Kidney glomerular epithelial cell (primary cell): ENCODE measurements at places on chromosomes 1 and 21.

DNA sequence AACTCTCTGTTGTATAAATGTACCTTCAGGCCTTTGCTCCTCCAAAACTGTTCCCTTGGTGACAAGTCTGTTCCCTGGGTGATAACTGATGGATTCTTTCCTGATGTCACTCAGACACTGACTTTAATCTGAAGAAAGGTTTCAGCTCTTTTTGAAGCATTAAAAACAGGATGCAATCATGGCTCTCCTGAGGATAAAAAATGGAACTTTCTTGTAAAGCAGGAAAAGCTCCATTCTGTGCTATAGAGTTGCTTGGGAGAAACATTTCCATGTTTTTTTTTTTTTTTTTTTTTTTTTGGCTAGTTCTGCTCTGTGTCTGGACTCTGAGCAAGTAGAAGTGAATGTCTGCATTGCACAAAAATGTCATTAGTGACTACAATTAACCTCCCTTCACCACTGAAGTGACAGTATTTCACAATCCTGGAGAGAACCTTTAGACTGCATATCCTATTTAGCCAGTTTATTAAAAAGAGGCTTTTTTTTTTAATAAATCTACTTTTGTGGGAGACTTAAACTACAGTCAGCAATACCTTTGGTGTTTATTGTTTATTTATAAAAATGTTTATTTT, 101.7 kb upstream of the PRMT6 start:
- no peak for DNase-seq

- DNase-seq, result no peak
Observed at GRCh38 chr1:2553871-2554620, 2.1 kb upstream of the TNFRSF14 start.

GRCh38 chr1:167429612-167430011, 88.7 kb downstream of the CD247 start:
- DNase-seq, result no peak

DNA sequence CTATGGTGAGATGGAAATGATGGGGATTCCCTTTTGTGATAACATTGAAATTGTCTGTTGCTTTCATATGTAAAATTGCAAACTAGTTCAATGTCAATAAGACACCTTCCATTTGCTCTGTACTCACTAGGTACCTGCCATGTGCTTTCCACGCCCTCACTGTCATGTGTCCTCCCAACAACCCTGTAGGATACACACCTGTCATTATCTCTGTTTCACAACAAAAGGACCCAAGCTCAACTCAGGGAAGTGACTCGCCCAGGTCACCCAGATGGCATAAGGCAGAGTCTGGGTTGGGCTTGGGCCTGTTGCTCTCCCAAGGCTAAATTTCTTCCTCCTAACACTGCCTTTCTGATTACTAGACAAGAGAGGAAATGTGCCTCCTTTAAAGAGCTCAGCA, 45.3 kb upstream of the MCOLN3 start:
- DNase-seq, result no peak

- DNase-seq, result no peak
Observed at GRCh38 chr1:15283526-15283925, 36.5 kb downstream of the FHAD1 start.

GRCh38 chr1:201356701-201357100, 20.8 kb downstream of the TNNT2 start:
- no peak for DNase-seq

GRCh38 chr21:32312976-32313375, 14.3 kb downstream of the MRAP start:
- DNase-seq, result no peak

- no peak for DNase-seq
Observed at GRCh38 chr1:2411801-2412394, 466 bp downstream of the PEX10 start.

GRCh38 chr1:214864896-214865688, 217.4 kb upstream of the KCNK2 start:
- DNase-seq, result peak; percentile 10

- no peak for DNase-seq
Observed at GRCh38 chr1:110556471-110556807, 37.5 kb upstream of the KCNA10 start.

GRCh38 chr1:156074661-156075060, 7.6 kb downstream of the MEX3A start:
- DNase-seq, result no peak

DNA sequence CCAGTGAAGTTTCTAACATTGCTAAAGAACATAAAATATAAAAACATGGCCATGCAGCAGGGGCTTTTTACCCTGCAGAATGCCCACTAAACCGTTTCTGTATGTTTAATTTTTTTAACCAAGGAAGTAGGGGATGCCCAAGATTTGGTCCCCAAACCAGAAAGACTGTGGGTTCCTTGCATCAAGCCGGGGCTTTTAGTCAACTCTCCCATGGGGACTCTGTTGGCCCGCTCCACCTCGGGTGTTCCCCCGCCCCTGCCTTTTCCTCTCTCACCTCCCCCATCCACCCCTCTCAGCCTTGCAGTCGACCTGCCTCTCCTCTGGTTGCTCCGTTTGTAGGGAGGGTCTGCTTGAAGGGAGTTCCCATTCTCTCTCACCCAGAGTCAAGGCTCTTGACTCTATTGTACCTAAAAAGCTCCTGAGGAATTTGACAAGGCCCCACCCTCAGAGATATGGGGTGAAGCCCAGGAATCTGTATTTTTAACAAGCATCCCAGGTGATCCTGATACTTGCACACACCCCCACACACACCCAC, 117.5 kb downstream of the TOMM20 start:
- DNase-seq, result no peak

GRCh38 chr1:111466480-111466879, 7.3 kb upstream of the C1orf162 start:
- no peak for DNase-seq

- DNase-seq, result peak; percentile 31
Observed at GRCh38 chr1:161738627-161739287, 10.8 kb upstream of the DUSP12 start.

- no peak for DNase-seq
Observed at GRCh38 chr1:76770979-76771378, 96.3 kb upstream of the ST6GALNAC5 start.

GRCh38 chr1:101081496-101082488, 56.2 kb upstream of the DPH5 start:
- no peak for DNase-seq

DNA sequence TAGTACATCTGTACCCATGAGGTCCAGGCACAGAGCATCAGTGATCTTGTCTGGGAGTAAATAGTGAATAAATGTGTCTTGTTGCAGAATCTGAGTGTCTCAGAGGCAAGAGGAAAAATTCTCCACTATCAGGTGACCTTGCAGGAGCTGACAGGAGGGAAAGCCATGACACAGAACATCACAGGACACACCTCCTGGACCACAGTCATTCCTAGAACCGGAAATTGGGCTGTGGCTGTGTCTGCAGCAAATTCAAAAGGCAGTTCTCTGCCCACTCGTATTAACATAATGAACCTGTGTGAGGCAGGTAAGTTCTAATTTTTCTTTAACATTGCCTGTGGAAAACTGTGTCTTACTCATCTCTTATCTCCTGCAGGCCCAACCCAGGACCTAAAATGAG, 43.1 kb downstream of the IL12RB2 start:
- DNase-seq, result no peak

GRCh38 chr1:78003070-78003746, 1.5 kb upstream of the DNAJB4 start:
- DNase-seq, result no peak

DNA sequence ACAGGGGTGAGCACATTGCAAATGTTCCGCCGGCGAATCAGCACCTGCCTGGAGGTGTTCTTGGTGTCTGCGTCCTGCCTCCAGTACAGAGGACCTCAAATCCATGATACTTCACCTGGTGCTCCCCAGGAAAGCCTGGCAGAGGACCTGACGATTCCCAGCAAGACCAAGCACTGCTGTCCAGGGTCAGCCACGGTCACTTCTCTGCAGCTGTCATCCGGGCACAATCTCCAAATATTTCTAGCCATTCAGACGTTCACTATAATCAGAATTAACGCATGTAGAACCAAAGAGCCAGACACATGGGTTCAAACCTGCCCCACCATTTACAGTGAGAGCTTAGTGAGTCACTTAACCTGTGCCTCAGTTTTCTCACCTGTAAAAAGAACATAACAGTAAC, 74.5 kb downstream of the CLIC6 start:
- no peak for DNase-seq

DNA sequence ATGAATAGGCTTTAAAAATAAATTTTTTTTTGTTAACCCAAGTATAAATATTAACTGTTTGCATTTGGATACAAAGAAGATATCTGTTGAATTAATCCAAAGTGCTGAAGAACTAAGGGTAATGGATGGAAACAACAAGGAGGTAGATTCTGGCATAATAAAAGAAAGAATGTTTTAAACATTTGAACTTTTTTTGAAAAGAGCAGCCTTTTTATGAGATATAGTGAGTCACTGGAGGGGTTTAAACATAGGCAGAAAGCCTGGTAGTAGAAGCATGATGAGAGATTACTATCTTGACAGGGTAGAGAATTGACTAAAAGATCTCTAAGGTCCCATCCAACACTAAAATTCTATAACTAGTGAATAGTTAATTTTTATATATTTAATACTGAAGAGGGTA, 2.7 kb downstream of the MIER1 start:
- no peak for DNase-seq

DNA sequence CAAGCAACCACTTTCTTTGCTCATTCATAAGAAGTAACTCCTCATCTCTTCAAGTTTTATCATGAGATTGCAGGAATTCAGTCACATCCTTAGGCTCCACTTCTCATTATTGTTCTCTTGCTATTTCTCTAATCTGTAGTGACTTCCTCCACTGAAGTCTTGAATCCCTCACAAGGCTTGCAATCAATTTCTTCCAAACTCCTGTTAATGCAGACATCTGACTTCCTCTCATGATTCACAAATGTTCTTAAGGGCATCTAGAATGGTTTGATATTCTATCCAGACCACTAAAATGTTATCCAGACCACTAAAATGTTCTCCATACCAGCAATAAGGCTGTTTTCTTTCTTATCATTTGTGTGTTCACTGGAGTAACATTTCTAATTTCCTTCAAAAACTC, 528.1 kb downstream of the DPYD start:
- no peak for DNase-seq

- no peak for DNase-seq
Observed at GRCh38 chr1:203346060-203346768, 4.7 kb downstream of the FMOD start.

DNA sequence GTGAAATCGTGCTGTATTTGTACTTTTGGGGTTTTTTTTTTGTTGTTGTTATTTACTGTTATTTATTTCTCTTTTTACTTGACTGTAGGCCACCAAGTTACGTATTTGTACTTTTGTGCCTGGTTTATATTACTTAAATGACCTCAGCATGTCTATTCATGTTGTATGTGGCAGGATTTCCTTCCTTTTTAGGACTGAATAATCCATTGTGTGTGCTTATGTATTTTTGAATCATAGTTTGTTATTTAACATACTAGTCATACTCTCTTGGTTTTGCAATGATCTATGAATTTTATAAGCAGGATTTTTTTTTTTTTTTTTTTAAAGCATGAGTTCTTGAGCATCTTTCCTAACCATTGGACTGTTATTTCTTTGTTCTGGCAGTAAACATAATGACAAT, 51.2 kb downstream of the RNF2 start:
- no peak for DNase-seq

GRCh38 chr21:35195232-35195631, 146.1 kb upstream of the RUNX1 start:
- DNase-seq, result no peak

DNA sequence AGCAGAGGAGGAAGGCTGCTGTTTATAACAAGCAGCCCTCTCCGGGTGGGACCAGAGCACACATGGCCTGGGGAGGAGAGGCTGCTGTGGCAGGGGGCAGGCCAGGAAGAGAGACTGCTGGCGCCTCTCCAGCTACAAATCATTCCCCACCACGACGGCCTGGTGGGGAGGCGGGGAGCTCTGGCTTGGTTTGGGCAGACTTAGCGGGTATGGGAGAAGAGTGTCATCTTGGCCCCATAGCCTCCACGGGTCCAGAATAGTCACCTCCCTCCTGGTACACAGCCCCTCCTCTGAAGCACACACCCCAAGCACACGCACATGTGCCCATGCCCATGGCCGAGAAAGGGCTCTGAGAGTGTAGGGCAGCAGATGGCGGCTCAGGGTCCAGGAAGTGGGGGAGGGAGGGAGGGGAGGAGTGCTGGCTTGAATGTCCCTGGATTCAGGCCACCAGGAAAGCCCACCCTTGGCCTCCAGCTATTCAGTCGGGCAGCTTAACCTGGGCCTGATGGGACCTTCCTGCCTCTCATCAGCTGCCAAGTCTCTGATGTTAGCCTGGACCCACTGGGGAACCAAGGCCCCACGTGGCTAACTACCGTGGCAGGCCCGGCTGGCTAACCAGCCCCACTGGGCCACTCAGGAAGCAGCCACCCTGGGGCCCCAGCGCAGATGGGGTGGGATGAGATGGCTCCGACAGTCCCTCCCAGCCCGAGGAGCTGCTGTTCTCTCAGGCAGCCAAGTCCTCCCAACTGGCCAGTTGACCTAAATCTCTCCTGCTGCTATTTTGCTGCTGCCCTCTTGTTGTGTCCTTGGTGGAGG, 10.9 kb downstream of the LRP8 start:
- no peak for DNase-seq

GRCh38 chr1:59379371-59379728, 82.5 kb downstream of the FGGY start:
- DNase-seq, result no peak

GRCh38 chr1:68281946-68282615, 49.8 kb upstream of the WLS start:
- no peak for DNase-seq

DNA sequence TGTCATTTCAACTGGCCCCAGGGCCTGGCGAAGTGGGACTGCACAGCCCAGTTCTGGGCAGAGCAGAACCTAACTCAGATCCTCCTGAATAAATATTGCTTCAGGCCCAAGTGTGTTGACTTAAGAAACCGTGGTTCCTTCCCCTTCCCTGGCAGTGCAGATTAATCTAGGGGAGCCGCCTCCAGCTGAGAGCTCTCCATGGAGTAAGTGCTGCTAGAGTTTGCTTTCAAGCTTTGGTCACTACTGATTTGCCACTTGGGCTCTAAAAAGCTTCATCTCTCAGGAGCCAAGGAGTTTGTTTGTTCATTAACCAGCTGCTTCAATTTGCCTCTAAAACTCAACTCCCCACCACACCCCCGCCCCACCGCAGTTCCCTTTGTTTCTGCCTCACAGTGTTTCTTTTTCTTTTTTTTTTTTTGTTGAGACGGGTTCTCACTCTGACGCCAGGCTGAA, 112.1 kb downstream of the DTL start:
- DNase-seq, result no peak

- DNase-seq, result no peak
Observed at GRCh38 chr21:43866659-43867331, 1.8 kb downstream of the AGPAT3 start.

DNA sequence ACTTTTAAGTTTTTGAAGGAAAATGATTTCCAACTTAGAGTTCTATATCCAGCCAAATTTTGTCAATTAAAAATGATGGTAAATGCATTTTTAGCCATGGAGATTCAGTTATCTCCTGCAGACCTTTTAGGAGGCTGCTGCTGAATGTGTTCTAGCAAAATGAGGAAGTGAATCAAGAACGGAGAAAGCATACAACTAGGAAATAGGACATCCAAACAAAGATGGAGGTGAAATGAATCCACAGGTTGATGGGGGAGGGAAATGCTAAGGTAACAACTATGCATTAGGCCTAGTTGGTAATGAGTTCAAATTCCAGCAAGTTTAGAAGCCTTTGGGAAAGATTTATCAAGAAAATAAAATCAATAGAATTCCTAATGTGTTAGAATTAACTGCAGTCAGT, 80.5 kb downstream of the FNBP1L start:
- no peak for DNase-seq
